ENCODE measurements at places on chromosomes 7 and 10.

GRCh38 chr7:44912775-44913347 is 27.5 kb upstream of the PURB start:
- no peak for DNase-seq

DNA sequence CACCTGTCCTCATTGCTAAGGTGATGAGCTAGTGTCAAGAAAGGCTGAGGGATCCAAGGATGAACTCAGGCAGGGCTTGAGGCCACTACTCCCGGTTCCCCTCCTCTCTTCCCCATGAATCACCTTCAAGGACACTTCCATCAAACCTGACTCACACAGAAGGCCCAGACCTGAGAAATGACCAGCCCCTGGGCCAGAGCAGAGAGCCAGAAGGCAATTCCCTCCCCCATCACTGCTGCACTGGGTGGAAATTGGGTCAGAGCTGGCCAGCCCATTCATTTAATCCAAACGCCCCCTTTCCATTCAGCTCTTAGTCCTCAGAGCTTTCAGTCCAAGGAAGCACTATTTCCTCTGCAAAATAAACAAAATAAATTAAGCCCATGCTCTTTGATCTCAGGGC is 182.0 kb downstream of the KCNMA1 start:
- no peak for DNase-seq

- no peak for DNase-seq
These were observed 16.1 kb upstream of the AKR1C1 start for GRCh38 chr10:4947039-4947634.

DNA sequence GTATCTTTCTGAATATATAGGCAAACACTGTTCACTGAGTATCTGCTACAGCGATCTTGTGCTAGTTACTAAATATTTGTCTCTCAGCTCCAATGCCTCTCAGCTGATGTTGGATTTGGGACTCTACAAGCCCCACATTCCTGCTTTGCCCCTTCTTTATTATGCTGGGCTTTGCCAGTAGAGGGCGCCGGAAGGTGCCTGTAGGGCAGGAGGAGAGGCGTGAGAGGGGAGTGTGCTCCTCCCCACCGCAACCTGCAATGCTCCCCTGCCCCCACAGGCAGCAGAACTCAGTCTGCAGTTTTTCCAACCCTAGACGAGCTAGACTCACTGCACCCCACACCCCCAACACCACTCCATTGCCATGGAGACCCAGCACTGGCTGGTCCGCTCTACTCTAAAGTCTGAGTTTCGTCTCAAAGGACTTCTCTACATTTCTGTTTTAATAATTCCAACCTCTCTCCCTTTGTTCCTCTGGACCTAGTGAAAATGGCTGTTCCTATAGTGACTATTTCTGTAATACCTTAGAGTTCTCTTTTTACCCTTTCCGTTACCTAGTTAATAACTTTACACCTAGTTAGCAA is 337.6 kb downstream of the CCSER2 start:
- no peak for DNase-seq

GRCh38 chr10:29730969-29731368 is 96.2 kb upstream of the SVIL start:
- no peak for DNase-seq

GRCh38 chr10:70827086-70827757 is 11.5 kb downstream of the SGPL1 start:
- no peak for DNase-seq

- DNase-seq, result no peak
These were observed 779 bp downstream of the FAM241B start for GRCh38 chr10:69630651-69631400.

DNA sequence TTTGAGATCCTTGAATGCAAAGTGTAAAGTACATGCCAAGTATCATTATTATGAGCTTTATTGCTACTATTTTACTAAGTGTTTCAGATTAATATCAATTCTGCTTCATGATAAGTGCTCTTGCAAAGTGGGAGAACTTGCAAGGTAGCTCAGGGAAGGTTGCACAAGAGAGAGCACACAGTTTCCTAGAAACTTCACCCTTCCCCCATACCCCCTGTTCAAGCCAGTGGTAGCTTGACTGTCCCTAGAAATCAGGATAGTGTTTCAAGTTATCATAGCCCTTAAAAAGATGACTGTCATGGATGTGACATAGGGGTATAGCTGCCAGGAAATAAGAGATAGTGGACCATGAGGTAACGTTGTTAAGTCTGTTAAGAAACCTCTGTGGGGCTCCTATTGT is 251.5 kb downstream of the TRIL start:
- no peak for DNase-seq

DNA sequence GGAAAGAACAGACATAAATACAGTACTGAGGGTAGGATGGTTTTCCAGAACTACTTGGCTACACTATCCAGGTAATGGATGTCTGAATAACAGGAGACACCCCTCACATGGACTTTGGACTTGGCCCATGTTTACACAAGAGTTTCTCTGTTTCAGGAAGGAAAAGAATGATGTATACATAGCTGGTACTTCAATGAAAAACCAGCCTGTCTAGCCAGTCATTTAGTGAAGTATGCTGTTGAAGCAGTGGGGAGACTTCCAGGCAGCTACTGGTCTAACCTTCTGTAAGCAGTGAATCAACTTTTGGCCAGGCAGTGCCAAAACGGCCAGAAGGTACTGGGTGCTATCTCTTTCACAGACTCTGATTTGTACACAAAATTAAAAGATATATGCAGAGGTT is 135.0 kb downstream of the MBL2 start:
- no peak for DNase-seq

DNA sequence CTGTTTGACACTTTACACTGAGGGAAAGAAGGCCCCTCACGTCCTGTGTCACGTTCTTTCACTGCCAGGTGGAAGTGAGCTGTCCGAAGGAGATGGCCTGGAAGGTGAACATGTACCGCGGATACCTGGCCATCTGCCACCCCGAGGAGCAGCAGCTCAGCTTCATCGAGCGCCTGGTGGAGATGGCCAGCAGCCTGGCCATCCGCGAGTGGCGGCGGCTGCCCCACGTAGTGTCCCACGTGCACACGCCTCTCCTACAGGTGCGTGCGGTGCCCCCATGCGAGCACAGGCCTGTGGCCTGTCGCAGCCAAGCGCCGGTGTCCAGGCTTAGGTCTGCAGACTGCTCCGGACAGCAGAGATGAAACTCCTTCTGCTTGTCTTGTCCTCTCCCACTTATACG is 103.4 kb downstream of the TRRAP start:
- no peak for DNase-seq

GRCh38 chr10:70352401-70353097 is 29.9 kb downstream of the LRRC20 start:
- DNase-seq, result no peak

- no peak for DNase-seq
These were observed 456.1 kb upstream of the FOXK1 start for GRCh38 chr7:4225881-4226523.

DNA sequence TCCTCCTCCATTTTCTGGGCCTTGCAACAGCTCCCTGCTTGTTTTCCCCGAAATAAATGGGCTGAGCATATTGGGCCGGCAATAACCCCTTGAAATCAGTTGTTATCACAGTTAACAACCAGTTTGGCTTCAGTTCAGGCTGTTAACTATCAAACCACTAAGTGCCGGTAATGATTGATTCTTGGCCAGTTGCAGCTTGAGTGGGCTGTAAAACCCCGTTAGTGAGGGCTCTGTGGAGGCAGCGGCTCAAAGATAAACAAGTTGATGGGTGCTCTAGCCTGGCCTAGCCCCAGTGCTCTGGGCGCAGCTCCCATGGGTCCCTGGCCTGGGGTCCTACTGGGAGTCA is 8.3 kb downstream of the FGF8 start:
- DNase-seq, result no peak

DNA sequence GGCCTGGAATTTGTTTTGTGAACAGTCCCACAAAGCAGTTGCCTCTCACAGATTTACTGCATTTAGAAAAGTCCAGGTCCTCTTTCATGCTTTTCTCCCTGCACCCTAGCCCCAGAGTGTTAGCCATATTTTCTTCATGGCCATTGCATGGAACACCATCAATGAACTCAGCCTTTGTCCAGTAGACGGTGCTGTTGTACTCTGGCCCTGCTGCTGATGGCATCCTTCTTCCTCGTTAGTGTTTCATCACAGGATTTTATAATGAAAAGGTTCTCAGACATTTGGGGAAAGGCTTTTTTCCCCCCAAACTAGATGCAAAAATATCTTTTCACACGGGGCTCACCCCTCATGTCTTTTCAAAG is 93.0 kb upstream of the SLC25A13 start:
- no peak for DNase-seq

- no peak for DNase-seq
These were observed 27.0 kb downstream of the SLC26A4 start for GRCh38 chr7:107687656-107688055.

DNA sequence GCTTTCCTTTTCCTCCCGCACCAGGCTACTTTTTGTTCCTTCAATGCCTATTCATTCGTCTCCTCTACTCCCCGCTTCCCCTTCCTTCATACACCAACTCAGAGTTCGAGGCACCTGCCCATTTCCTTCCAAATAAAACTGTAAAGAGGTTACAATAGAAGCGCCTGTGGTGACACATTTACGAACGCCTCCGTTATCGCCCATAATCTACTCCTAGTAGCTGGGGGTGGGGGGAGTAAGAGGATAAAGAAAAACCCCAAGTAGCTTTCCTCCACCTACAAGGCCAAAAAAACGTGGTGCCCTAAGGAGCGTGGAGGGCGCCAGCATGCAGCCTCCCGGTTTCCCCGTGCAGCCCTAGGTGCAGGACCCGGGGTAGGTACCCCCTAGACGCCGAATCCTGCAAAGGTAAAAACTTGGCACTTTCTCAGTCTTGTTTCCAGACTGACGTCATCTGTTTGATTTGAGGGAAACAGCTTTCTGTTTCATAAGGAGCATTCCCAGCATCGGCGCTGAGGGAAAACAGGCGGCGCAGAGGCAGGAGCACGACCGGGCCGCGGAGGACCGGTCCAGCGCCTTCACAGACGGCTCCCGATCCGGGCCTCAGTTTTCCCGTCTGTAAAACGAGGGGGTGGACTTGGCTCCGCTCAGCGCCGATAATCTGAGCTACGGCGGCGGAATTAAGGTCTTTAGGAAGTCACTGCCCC is 922 bp downstream of the PPA1 start:
- peak; percentile 32 for DNase-seq

Data from stimulated activated CD4-positive, alpha-beta T cell treated with anti-CD3 and anti-CD28 coated beads, Interleukin-1b, Interleukin-23, amount 100 ng/mL, for 4 hours (primary cell).